ENCODE measurements at places on chromosomes 13 and 19.

DNA sequence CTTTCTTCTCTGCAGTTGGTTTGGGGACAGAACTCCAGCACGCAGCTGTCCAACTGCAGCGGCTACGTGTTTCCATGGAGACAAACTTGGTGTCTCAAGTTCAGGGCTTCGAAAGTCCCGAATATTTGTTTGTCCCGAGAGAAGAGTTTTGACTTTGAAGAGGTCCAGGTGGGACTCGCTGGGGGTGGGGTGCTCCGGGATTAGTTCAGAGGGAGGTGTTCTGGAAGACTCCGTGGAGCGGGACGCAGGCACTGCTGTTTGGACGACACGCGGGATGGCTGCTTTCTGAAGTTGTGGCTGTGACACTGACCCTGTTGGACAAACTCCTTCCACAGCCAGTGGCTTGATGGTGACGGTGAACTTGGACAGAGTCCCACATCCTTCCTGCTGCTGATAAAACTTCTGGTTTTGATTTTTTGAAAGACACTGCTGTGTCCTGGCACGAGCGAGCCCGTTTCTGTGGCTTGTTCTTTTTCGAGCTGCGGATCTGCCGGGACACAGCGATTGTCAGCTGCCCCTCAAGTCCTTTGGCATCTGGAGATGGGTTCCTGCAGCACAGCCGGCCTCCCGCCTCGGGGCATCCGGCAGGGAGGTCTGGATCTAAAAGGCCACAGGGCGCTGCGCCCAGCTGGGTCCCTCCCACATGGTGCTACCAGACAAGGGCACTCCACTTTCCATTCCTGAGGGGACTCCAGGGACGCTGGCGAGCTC is 15.9 kb upstream of the RANBP3 start:
- DNase-seq: no peak

DNA sequence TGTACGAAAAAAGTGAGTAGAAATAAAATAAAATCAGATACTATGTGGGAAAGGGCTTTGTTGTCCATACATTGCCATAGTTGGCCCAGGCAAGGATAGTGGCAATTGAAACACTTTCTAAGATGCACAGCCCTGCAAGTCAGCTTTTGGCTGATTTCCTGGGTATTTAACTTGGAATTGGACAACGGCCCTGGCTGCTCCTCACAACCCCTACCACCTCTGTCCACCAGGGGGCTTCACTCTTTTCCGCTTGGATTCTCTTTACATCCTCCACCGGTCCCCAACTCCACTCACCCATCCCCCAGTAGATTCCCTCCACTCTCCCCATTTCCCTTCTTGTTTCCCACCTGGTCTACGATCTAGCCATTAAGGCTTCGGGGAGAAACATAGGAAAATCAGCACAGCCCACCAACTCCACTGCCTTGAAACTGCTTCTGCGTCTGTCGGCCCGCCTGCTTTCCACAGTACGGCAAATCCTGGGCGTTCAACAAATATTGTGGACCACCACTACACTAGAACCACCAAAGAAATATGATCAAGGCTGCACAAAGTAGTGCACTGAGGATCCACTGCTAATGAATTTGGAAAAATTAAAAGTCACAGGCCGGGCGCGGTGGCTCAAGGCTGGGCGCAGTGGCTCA is 48.6 kb upstream of the GTF3A start:
- peak; percentile 44 for DNase-seq

DNA sequence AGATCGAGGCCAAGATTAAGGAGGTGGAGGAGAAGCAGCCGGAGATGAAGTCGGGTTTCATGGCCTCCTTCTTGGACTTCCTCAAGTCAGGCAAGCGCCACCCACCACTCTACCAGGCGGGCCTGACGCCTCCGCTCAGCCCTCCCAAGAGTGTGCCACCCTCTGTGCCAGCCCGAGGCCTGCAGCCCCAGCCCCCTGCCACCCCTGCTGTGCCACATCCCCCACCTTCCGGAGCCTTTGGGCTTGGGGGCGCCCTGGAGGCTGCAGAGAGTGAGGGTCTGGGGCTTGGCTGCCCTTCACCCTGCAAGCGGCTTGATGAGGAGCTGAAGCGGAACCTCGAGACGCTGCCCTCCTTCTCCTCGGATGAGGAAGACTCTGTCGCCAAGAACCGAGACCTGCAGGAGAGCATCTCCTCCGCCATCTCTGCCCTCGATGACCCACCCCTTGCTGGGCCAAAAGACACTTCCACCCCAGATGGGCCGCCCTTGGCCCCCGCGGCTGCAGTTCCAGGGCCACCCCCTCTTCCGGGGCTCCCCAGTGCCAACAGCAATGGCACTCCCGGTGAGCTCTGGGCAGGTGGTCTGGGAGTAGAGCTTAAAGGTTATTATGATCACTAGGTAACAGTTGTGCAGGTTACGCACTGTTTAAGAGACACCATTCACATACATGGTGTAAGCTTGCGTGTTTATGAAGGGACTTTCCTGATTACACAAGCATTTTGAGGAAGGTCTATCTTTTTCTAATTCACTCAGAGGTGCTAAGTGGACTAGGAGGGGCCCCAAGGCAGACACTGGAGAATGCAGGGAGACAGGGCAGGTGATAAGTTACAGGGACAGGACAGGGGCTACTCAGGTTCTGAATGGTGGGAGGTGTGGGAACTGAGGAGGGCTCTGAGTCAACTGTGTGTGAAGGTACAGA is 8.7 kb downstream of the PRR12 start:
- no peak for DNase-seq

DNA sequence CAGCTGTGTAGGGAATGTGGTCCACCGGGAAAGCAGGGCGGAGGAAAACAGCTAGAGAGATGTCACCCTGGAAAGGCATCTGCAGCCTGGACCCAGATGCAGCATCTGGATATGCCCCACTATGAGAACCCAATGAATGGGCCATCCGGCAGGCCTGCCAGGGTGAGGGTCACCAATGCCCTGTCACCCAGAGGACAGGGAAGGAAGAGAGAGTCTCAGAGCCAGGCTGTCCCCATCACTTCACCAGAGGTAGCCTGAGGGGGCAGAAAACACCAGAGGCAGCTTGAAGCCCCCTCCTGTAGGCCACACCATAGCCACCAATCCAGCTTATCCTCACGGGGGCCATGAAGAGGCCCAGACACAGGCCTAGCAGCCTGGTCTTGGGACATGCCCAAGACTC is 118.8 kb downstream of the TUBA3C start:
- DNase-seq: no peak

DNA sequence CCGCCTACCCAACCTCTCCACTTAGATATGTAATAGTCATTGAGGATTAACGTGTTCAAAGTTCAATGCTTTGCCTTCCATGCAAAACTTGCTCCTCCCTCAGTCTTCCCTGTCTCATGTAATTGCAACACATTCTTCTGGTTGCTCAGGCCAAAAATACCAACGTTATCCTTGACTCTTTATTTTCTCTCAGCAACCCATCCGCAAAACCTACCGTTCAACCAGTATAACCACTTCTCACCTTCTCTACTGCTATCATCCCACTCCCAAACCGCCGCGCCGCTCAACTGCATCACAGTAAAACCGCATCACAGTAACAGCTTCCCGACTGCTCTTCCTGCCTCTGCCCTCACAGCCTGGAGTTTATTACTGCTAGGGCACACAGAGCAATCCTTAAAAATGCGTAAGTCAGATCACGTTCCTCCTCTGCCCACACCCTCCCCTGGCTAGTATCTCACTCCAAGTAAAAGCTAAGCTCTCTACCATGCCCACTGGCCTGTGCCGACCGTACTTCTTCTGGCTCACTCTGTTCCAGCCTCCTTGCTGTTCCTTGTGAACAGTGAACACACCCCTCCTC is 8.2 kb downstream of the MTIF3 start:
- peak; percentile 33 for DNase-seq

- no peak for DNase-seq
These were observed 5.1 kb downstream of the ZNF507 start for GRCh38 chr19:32350471-32350865.

- no peak for DNase-seq
These were observed 2584.1 kb upstream of the PCDH20 start for GRCh38 chr13:63999614-64000305.

- DNase-seq: no peak
These were observed 39.1 kb upstream of the SLC7A9 start for GRCh38 chr19:32908641-32909190.

DNA sequence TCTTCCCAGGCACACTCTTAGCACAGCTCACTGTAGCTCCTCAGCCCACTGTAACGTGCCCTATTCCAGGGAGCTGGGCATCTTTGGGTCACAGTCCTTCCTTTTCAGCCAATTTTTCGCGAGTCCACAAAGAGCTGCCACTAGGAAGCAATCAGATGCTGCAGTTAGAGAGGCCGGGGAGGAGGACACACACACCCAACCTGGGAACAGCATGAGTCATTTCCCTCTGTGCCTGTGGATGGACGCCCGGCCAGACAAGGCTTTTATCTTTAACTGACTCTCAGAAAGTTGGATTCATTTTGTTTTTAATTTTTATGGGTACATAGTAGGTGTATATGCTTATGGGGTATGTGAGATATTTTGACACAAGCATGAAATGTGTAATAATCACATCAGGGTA is 918.6 kb downstream of the UQCRFS1 start:
- no peak for DNase-seq

GRCh38 chr19:19010551-19010950 is 22.8 kb downstream of the SUGP2 start:
- no peak for DNase-seq

DNA sequence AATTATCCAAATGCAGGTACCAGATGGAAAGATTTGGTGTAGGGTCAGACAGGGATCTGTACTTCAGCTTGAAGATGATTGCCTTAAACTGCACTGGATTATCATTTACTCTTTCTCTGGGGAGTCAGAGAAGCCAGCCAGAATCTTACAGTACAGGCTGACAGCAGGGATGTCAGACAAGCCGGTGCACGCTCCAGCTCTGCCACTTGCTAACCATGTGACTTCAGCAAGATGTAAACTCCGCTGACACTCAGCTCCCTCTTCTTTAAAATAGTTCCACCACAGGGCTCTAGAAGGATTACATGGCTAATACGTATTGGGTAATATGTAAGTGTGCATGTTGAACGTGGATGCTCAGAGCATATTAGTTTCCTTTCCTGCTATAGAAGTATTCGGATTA is 251.4 kb upstream of the MAB21L1 start:
- DNase-seq: no peak

DNA sequence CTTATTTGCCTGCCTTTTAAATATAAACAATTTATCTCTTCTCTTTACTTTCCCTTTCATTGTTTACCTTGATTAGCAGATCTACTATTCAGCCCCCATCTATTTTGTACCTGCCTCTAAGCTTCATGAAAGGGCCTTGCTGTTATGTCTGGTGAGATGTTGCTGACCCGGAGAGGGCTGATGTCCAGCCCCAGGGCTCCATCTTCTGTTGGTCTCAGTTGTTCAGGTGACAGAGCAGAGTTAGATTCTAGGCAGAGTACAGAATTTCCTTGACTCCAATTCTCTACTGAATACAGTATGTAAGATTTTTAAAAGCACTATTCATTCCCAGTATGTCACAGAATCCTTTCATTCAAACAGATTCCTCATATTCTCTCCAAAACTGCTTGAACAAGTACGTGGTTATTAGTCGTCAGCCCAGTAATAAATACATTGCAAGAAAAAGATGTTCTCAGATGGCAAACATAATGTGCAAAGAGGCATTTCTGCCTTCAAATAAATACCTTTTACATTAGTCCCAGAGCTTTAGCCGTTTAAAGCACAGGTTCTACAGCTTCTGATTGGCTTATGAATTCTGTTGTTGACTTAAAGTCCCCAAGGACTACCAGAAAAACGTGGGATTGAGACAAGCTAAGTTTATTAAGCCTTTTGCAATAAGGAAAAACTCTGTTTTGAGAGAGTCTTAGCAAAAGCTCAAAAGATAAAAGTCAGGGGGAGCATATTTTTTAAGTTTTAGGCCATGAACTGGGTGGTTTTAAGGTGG is 159.1 kb downstream of the GPC5 start:
- no peak for DNase-seq

DNA sequence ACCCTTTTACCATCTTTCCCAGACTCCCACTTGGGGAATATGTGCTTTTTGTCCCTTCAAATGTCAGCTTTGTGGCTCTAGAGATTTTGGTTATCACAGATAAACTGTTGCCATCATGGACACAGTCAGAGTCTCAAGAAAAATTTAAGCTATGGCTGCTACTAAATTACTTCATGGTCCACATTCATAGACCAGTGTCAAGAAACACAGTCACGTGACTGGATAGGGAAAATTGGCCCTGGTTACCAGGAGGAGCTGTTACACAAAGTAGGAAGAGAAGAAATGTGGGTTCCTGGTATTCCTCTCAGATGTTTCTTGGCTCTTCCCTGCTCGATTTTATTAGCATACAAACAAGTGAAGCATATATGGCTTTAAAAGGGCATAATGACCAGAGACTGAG is 348.9 kb downstream of the NDFIP2 start:
- DNase-seq: no peak

DNA sequence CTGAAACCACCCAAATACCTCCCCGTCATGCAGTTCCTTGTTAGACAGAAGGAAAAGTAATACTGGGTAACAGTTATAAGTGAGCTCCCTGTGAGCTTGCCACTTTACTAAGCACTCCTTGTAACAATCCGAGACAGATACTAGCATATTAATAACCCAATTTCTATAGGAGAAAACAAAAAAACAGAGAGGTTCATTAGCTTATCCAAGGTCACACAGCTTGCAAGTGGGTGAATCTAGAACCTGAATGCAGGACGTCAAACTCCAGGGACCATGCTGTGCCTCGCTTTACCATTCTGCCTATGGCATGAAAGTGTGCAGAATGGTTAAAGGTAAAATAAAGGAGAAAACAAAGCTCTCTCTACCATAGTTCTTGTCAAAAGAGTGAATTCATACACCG is 15.4 kb downstream of the SIGLEC5 start:
- DNase-seq: no peak

- DNase-seq: no peak
These were observed 14.0 kb upstream of the PHF11 start for GRCh38 chr13:49481788-49482187.

DNA sequence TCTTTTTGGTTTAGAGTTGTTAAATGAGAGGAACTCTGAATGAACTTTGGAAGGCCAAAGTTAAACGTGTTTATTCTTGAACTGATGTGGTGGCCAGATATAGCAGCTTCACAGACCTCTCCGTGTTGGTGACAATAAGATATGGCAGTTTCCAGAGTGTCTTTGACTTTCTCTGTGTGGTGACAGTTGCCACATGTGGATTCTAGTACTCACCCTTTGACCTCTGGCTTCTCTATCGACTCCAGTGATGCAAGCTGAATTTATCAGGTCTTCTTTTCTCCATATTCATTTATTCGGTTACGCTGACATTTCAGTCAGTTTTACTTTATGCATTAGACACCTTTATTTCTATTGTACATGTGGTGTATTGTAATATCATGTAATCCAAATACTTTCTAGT is 1469.5 kb downstream of the SLITRK1 start:
- DNase-seq: no peak

- DNase-seq: no peak
These were observed 167.5 kb upstream of the FREM2 start for GRCh38 chr13:38519229-38519911.

- DNase-seq: no peak
These were observed 88.0 kb downstream of the PCCA start for GRCh38 chr13:100176801-100177400.

Data from CD4-positive, alpha-beta T cell treated with Interleukin-21 for 1 hour (primary cell).